Activated T-helper 2 cell treated with anti-CD3 and anti-CD28 coated beads, Interferon-gamma antibody, Interleukin-2, Interleukin-4, amounts not matched to agents 10 μg/mL and 5 μg/mL and 100 μg/mL, durations not matched to agents 14 hours and 24 hours and 36 hours (primary cell): ENCODE measurements at places on chromosomes 2 and 18. TPM values are rescaled to one million over a fixed set of nuclear protein-coding genes. Genes with fewer than 3 reads are reported as not detected.

GRCh38 chr2:64523666-64524603 is at the start of gene AFTPH:
TSS of gene AFTPH (plus strand) at chr2:64524328. CDS start at chr2:64551475, 27,147 bp downstream.
- H3K36me3 ChIP-seq: peaks cover 26% of the 10 kb centered on the region
- H3K4me1 ChIP-seq: peaks cover 36% of the 10 kb centered on the region
- peak; percentile 99 for DNase-seq

DNA sequence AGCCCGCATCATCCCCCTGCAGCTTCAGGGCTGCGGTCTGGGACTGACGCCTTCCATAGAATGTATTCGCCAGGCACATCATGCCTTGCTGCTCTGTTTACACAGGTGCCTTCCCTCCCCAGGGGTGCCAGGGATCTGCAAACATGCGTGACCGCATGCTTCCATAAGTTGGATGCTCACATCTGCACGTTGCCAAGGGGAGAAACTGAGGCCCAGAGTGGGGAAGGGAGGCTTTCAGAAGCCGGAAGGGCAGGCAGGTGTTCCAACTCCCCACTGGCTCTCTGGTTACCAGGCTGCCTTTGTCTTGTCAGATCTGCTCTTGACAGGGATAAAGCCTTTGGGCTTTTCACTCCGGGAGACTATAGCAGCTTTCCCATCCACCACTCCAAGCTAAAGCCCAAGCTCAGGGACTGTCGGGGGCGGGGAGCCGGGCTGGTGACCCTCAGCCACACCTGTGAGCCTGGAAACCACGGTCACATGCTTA is 125.8 kb upstream of the TNP1 start:
- no peaks in the 10 kb centered on the region for H3K4me1 ChIP-seq
- no peak overlapping the region for H3K4me3 ChIP-seq
- H3K36me3 ChIP-seq: no peaks in the 10 kb centered on the region
- peaks cover 6% of the 10 kb centered on the region for H3K27me3 ChIP-seq
- no peak for DNase-seq

- peaks cover 3% of the 10 kb centered on the region for H3K27me3 ChIP-seq
- H3K4me3 ChIP-seq: no peak overlapping the region
- H3K4me1 ChIP-seq: no peaks in the 10 kb centered on the region
Measured at GRCh38 chr2:239689985-239690384, 289.2 kb upstream of the HDAC4 start.

DNA sequence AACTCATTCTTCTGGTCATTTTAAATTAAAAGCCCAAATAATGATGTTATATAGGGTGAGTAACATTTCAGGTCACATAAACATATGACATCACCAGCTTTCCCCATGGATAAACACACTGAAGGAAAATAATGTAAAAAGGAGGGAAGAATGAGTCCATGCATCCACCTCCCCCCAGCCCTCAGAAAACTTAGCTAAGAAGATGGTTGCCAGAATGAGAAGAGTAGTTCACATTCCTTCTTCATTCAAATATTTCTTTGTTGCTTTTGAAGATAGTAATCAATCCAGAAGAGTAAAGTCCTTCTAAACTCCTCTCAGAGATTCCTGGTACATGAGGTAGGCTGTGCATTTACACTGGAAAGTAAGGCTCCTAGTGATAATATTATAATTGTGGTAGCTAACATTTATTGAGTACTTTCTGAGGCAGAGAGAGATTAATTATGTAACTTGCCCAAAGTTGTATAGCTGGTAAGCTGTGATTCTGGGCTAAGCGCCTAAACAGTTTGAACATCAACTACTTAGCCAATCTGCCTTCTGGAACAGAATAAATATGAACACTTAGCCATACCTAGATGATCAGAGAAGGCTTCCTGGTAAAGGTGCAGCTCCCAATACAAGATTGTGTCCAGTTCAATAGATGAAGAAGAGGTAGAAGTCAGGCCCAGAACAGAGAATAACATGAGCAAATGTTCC is 256.7 kb upstream of the FN1 start:
- no peak overlapping the region for H3K27ac ChIP-seq
- H3K36me3 ChIP-seq: no peaks in the 10 kb centered on the region
- H3K27me3 ChIP-seq: peaks cover 6% of the 10 kb centered on the region
- DNase-seq: no peak
- no peaks in the 10 kb centered on the region for H3K4me1 ChIP-seq

DNA sequence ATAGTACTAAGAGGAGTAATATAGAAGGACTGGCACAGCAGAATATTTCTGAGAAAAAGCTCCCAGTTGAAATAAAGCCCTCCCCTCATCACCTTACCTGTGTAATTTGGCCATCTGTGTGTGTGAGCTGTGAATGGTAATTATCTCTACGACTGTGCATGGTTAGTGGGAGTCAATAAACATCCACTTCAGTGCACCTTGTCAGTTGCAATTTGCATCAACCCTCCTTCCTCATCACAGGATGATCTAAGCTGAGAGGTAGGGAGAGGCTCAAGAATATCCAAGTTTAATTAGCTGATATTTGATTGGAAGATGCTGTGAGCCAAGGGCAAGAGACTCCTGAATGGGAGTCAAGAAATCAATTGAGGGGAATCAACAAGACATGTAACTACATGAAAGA is 694.9 kb upstream of the KLHL29 start:
- no peaks in the 10 kb centered on the region for H3K4me1 ChIP-seq

GRCh38 chr2:164737612-164738081 is 104.0 kb downstream of the COBLL1 start:
- peak; percentile 9 for DNase-seq
- H3K4me1 ChIP-seq: peaks cover 2% of the 10 kb centered on the region
- no peak overlapping the region for H3K27ac ChIP-seq
- H3K27me3 ChIP-seq: peaks cover 20% of the 10 kb centered on the region

- no peak overlapping the region for H3K27ac ChIP-seq
- H3K27me3 ChIP-seq: peaks cover 2% of the 10 kb centered on the region
- no peak overlapping the region for H3K4me3 ChIP-seq
- no peaks in the 10 kb centered on the region for H3K4me1 ChIP-seq
Measured at GRCh38 chr18:26121476-26121875, 12.2 kb upstream of the PSMA8 start.

GRCh38 chr2:133143645-133144044 is 424.6 kb downstream of the NCKAP5 start:
- H3K27me3 ChIP-seq: no peaks in the 10 kb centered on the region
- DNase-seq: no peak
- H3K4me1 ChIP-seq: no peaks in the 10 kb centered on the region

GRCh38 chr2:134583997-134584520 is 134.7 kb downstream of the TMEM163 start:
- no peak for DNase-seq
- H3K4me1 ChIP-seq: peaks cover 9% of the 10 kb centered on the region
- H3K27ac ChIP-seq: no peak overlapping the region
- no peaks in the 10 kb centered on the region for H3K36me3 ChIP-seq
- no peak overlapping the region for H3K4me3 ChIP-seq

- H3K36me3 ChIP-seq: peaks cover 6% of the 10 kb centered on the region
- no peak for DNase-seq
- no peaks in the 10 kb centered on the region for H3K27me3 ChIP-seq
Measured at GRCh38 chr2:177296040-177296439, 31.5 kb upstream of the NFE2L2 start.

- H3K27me3 ChIP-seq: no peaks in the 10 kb centered on the region
- H3K36me3 ChIP-seq: no peaks in the 10 kb centered on the region
- H3K4me1 ChIP-seq: peaks cover 1% of the 10 kb centered on the region
- no peak overlapping the region for H3K27ac ChIP-seq
Measured at GRCh38 chr2:28088970-28089369, 198.4 kb downstream of the BABAM2 start.

ABCG8 gene
- total RNA-seq: 0.23 TPM in 2 replicates

REG3G gene
- total RNA-seq: not detected in 2 replicates

POTEF gene
- total RNA-seq: not detected in 2 replicates

IL36B gene
- not detected in 2 replicates for total RNA-seq

LYG2 gene
- total RNA-seq: not detected in 2 replicates

ASTL gene
- 1.3 and 1.5 TPM in 2 replicates for total RNA-seq

ZNF236 gene
- total RNA-seq: 19.8 and 22.9 TPM in 2 replicates

CCT4 gene
- total RNA-seq: 360 and 367 TPM in 2 replicates
